ENCODE measurements at places on chromosomes 13 and 19.

DNA sequence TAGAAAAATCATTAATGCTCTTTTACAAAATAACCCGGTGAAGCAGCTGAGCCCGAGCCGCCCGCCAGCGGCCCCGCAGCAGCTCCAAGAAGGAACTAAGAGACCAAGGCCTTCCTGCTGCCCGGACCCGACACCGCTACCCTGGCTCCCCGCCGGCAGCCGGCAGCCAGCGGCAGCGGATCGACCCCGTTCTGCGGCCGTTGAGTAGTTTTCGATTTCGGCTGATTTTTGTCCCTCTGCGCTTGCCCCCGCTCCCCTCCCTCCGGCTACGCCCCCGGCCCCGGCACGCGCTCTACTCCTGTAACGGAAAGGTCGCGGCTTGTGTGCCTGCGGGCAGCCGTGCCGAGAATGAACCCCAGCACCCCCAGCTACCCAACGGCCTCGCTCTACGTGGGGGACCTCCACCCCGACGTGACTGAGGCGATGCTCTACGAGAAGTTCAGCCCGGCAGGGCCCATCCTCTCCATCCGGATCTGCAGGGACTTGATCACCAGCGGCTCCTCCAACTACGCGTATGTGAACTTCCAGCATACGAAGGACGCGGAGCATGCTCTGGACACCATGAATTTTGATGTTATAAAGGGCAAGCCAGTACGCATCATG lies at the start of gene PABPC3:
Gene PABPC3, plus strand, starts transcription at position 286 of the 603 bp plus-strand sequence. Its CDS starts 63 bp downstream, at position 349.
- H3K27me3 ChIP-seq, result peaks cover 25% of the 10 kb centered on the region
- DNase-seq, result no peak
- H3K4me1 ChIP-seq, result no peaks in the 10 kb centered on the region
- no peak within 1 kb of the TSS for H3K27ac ChIP-seq
- H3K4me3 ChIP-seq, result peak within 1 kb of the TSS; percentile 17

DNA sequence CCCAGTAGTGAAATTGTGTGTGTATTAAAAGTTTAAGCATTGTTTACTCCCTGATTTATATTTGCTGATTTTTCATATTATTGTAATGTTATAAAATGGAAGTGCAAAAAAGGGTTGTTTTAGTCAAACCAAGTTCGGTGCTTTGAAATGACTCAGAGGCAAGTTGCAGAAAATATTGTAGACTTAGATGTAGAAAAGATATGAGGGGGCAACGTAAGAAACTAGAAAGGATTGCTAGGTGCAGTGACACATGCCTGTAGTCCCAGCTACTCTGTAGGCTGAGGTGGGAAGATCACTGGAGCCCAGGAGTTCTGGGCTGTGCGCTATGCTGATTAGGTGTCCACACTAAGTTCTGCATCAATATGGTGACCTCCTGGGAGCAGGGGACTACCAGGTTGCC lies 16.1 kb upstream of the LPAR6 start:
- peaks cover 12% of the 10 kb centered on the region for H3K4me1 ChIP-seq
- no peaks in the 10 kb centered on the region for H3K27me3 ChIP-seq

DNA sequence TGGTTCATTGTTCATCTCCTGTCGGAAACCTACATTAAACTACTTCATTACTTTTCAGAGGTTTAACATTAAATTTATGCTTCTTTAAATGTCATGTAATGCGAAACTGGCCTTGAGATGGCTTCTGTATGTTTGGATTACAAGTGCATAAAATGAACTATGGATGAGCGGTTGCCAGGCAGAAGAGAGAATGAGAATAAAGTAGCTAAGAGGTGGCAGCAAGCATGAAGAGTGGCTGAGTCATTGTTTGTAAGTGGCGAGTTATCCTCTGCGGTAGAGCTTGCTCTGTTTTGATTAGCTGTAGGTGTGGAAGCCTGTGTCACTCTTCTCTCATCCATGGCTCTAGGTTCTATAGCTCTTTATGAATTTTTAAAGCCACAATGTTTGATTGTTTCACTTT lies 1139.6 kb upstream of the PCDH9 start:
- H3K27me3 ChIP-seq, result no peaks in the 10 kb centered on the region
- DNase-seq, result no peak
- no peak overlapping the region for H3K4me3 ChIP-seq
- no peaks in the 10 kb centered on the region for H3K4me1 ChIP-seq

- no peak overlapping the region for H3K27ac ChIP-seq
- no peak for DNase-seq
- H3K4me3 ChIP-seq, result no peak overlapping the region
- H3K4me1 ChIP-seq, result peaks cover 4% of the 10 kb centered on the region
- H3K36me3 ChIP-seq, result peaks cover 48% of the 10 kb centered on the region
Observed at GRCh38 chr19:15374796-15375440, 4.7 kb downstream of the AKAP8 start.

DNA sequence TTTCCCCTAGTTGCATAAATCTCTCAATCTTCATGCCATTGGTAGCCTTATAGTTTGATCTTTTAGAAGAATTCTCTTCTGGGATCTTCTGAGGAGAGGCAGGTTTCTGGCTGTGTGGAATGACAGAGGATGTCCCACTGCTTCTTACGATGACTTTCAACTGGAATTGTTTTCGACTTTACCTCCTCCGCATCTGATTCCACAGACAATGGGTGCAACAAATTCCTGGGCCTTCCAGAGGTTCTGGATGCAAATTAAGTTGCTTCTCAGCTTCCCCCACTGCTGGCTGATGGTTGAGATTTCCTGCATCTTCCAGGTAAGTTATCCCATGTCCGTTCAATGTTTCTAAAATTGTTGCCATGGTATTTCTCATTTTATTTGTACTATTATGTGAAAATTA lies 142.3 kb upstream of the TSC22D1 start:
- H3K27ac ChIP-seq, result no peak overlapping the region
- peaks cover 25% of the 10 kb centered on the region for H3K4me1 ChIP-seq
- no peak for DNase-seq
- H3K27me3 ChIP-seq, result no peaks in the 10 kb centered on the region
- H3K4me3 ChIP-seq, result no peak overlapping the region

GRCh38 chr13:110652231-110652730 lies 36.9 kb downstream of the NAXD start:
- H3K4me1 ChIP-seq, result no peaks in the 10 kb centered on the region
- H3K4me3 ChIP-seq, result no peak overlapping the region
- H3K27ac ChIP-seq, result no peak overlapping the region
- H3K36me3 ChIP-seq, result peaks cover 5% of the 10 kb centered on the region
- no peak for DNase-seq
- no peaks in the 10 kb centered on the region for H3K27me3 ChIP-seq

DNA sequence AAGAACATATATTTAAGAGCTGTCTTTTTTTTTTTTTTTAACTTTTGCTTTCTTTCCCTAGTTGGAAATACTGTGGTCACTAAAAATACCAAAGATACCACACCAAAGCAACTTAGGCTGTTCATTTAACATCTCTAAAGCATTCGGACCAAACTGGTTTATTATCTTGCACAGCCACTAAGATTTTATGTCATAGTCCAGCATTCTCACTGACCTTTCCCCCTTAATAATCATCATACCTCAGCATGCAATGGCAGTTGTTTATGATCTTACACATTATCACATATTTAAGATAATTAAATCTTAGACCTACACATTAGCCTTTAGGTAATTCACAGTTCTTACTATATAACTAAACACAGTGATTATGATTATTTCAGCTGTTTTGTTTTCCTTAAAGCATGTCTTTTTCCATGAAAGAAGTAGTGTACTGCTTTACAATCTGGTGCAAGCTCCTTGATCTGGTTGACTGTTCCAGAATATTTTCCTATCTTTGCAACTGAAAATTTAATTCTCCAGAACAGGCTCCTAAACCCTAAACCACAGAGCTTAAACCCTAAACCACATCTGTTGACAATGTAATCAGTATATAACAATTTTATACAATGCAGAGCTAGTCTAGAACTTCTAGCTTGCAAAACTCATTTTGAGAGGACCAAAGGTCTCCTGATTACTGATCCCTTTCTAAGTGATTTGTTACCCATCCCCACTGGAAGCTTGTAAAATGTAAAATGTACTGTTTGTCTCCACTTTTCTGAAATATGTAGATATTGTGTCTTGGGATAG lies 74.2 kb downstream of the CDK8 start:
- no peak for DNase-seq
- no peaks in the 10 kb centered on the region for H3K27me3 ChIP-seq
- H3K4me3 ChIP-seq, result no peak overlapping the region
- no peaks in the 10 kb centered on the region for H3K36me3 ChIP-seq
- no peak overlapping the region for H3K27ac ChIP-seq
- H3K4me1 ChIP-seq, result no peaks in the 10 kb centered on the region

GRCh38 chr19:6011206-6011605 lies 33.3 kb upstream of the RANBP3 start:
- H3K36me3 ChIP-seq, result peaks cover 31% of the 10 kb centered on the region
- no peak for DNase-seq
- no peaks in the 10 kb centered on the region for H3K4me1 ChIP-seq

DNA sequence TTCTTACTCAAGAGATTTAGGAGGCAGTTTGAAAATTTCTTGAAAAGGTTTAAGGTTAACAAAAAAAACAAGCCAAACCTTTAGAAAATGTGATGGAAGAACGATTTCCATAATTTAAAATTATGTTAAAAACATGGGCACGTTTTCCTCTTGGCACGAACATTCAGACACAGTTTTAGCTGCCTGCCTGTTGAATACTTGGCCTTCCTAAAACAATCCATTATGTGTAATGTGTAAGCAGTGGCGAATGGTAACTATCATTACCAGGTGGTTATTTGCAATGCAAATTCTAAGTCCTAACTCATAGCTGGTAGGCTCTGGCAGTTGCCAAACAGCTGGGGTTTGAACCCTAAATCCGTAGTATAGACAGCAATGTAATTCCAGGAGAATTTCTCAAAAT lies 1425.7 kb upstream of the SLC10A2 start:
- DNase-seq, result no peak
- H3K36me3 ChIP-seq, result no peaks in the 10 kb centered on the region
- no peaks in the 10 kb centered on the region for H3K4me1 ChIP-seq
- no peaks in the 10 kb centered on the region for H3K27me3 ChIP-seq

DNA sequence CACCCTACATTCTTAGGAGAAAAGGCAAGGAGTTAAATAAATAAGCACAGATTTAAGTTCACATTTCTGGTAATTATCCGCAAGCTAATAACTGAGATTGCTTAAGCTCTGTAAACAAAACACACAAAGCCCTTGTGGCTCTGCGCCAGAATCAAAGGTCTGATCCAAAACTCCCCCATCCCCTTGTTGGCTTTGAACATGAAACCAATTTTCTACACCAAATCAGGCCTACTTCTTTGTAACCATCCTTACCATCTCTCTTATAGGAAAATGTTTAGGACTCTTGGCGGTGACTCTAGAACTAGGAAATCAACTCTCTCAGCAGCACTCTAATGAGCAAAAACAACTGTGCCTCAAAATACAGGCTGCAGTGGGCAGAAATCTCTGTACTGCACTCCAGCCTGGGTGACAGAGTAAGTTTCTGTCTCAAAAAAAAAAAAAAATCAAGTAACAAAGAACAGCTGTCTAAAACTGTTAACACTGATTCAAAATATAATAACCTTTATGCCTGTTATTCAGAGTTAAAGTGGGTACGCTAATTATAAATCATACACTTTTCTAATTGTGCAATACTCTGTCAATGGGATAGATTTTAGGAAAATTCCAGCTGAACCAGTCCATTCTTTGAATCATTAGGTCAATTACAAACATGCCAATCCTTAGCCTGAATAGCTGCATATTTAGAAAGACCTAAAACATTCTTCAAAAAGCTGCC lies 25.8 kb downstream of the ABCC4 start:
- no peak for DNase-seq
- H3K4me1 ChIP-seq, result peaks cover 11% of the 10 kb centered on the region
- H3K4me3 ChIP-seq, result no peak overlapping the region

DNA sequence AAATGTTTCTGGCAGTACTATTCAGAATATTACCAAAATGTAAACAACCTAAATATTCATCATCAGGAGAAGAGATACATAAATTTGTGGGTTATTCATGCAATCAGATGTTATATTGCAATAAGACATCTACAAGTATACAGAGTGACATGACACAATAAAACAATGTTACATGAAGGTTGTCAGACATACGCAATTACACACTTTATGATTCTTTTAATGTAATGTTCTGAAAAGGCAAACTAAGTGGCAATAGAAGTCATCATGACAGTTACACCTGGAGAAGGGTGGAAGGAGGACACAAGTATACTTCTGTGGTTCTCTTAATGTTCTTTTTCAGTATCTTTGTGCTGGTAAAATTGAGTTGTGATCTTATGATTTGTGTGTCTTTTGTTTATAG lies 95.8 kb upstream of the PRR20A start:
- H3K27ac ChIP-seq, result no peak overlapping the region
- H3K4me3 ChIP-seq, result no peak overlapping the region
- H3K4me1 ChIP-seq, result no peaks in the 10 kb centered on the region
- H3K27me3 ChIP-seq, result no peaks in the 10 kb centered on the region

DNA sequence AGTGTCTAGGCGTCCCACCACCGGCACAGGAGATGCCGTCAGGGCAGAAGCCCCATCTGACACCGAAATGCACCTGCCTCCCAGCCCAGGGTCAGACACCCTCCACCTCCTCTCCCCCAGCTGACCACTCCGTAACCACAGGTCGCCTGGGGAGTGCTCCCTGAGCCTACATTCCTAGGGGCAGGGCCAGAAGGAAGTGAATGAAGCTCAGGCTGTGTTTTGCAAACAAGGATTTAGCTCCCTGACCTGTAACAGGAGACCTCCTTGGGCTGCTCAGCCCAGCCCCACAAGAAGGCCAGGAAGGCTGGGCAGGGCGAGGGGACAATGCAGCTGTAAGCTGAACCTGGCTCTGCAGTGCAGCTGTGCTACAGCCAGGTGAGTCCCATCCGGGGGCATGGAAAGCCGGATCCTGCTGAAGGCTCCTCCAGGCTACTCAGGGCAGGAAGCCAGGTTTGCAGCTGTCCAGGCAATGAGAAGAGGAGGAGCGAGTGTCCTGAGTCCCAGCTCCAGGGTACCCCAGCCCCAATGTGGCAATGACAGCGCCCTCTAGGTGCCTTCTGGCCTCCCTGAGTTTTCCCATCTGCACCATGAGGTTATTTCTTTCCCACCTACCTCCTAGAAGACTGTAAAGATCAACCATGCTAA lies 42.1 kb downstream of the RHPN2 start:
- H3K36me3 ChIP-seq, result peaks cover 8% of the 10 kb centered on the region
- no peaks in the 10 kb centered on the region for H3K27me3 ChIP-seq
- no peak overlapping the region for H3K4me3 ChIP-seq
- no peak for DNase-seq

GRCh38 chr13:21917086-21918015 lies 246.5 kb downstream of the FGF9 start:
- H3K4me1 ChIP-seq, result no peaks in the 10 kb centered on the region
- no peak overlapping the region for H3K4me3 ChIP-seq
- DNase-seq, result no peak
- no peaks in the 10 kb centered on the region for H3K27me3 ChIP-seq
- no peak overlapping the region for H3K27ac ChIP-seq

- H3K27ac ChIP-seq, result no peak overlapping the region
- H3K36me3 ChIP-seq, result peaks cover 23% of the 10 kb centered on the region
Observed at GRCh38 chr19:6222884-6223283, 56.9 kb downstream of the MLLT1 start.
